ENCODE measurements at places on chromosomes 4 and X. TPM values are rescaled to one million over a fixed set of nuclear protein-coding genes. Genes with fewer than 3 reads are reported as not detected.
A peak's percentile ranks its signal among the peaks of the same experiment; 100 is the strongest.

DNA sequence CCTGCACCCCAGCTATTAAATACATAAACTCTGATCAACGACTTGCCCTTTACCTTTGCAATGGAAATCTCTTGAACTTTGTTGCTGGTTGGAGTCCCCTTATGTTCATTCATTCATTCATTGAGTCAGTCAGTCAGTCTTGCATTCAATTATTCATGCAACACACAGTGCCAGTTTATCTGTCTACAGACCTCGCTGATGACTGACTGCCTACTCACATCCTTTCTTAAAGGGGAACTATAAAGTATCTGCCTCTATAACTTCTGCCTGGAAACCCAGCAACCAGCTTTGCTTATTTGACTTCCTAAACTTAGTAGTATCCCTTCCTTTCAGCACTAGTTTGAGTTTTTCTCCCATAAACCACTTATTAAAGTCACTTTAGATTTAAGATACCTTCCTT lies 620.8 kb upstream of the ADGRL3 start:
- DNase-seq: no peak

DNA sequence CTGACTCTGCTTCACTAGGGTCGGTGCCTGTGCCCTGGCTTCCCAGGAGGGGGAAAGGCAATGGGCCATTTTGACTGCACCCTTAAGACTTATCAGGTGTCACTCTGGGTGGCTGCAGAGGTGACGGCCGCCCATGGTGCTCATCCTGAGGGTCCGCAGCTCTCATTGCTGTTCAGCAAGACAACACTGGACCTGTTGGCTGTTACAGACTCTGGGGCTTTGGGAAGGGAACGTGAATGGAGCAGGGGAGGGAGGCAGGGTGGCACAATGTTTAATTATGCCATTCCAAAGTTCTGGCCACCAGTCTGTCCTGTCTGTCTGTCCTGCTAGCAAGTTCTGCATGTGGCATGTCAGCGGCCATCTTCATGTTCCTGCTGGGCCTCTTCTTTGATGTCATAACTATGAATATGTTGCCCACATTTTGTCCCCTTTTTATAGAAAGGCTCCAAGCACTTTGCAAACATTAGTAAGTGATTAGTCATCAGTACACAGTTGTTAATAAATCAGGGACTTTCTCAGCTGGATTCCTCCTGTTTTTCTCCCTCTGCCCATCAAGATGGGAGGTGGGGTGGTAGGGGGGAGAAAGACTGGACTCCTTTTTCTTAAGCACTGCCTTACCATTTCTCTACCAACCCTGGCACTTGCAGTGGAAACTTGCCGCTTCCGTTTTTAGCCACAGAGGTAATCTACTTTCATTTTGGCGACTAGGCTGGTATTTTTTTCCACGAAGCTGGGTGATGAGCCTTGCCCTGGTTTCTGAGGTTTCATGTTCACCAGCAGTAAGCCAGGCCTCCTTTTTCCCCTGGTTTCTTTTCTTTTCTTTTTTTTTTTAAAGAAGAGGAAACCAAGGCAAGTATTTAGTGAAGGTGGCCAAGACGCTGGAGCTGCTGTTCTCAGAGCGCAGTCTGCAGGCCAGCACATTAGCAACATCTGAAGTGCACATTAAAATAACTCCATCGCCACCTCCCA lies 88.6 kb upstream of the TRIM2 start:
- DNase-seq: peak; percentile 85

DNA sequence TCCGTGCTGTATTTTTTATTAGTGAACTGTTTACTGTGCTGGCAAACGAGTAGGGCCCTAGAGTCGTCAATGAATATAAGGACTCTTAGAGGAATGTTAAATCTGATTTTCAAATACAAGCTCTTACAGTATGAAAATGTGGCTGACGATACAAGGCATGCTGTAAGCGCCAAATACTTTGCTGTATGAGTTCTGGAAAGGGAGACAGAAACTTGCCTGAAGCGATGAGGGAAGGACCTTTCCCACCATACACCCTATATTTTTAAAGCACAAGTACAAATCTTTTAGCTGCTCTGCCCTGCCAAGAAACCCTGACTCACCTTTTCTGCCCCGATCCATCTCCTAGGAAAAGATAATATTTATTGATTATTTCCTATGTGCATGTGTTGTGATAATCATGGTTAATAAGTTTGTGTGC lies 15.7 kb upstream of the RUFY3 start:
- no peak for DNase-seq

DNA sequence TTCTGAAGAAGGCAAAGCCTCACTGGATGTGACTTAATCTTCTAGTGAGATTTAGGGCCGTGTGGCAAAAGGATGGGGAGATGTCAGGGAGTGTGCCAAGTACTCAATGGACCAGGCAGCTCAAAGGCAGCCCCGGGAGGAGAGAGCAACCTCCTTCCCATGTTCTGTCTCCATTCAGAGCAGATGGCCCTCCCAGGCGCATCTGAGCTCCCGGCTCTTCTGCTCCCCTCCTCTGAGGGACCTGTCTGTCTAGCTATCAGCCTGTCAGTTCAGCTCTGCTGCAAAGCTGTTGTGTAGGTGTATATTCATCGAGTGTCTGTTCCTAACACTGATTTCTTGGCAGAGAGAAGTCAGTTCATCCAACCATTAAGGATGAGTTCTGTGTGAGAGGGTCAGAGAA lies 10.9 kb upstream of the PORCN start:
- no peak for DNase-seq

- DNase-seq: no peak
Observed at GRCh38 chrX:145848857-145849256, 31.2 kb downstream of the SLITRK2 start.

GRCh38 chrX:46354481-46354880 lies 190.7 kb downstream of the ZNF674 start:
- DNase-seq: no peak

DNA sequence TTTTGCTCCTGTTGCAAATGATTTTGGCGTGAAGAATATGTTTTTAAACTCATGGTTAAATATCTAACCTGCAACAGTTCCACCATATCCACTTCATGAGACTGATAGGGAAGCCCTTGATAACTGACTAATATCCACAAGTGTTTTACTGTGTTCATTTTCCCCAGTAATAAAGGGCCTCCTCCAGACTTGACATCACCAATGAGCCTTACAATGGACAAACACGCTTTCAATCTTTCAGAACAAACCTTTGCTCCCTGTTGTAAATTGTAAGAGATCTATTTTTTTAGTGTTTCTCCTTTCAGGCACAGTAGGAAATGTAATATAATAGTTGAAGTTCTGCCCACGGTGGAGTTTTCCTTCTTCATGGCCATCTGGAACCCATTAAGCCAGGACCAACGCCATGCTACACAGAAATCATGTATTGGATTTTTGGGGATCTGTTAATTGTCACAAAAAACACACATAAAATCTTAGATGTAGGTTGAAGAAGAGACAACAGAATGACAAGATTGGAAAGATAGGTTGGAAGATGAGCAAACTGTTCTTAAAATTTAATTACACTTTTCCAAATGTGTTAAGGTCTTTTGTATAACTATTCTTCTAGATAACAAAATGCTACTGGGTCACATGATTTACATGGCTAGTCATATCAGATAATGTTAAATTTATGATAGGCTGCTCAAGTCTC lies 1030.1 kb downstream of the FSTL5 start:
- DNase-seq: no peak

DNA sequence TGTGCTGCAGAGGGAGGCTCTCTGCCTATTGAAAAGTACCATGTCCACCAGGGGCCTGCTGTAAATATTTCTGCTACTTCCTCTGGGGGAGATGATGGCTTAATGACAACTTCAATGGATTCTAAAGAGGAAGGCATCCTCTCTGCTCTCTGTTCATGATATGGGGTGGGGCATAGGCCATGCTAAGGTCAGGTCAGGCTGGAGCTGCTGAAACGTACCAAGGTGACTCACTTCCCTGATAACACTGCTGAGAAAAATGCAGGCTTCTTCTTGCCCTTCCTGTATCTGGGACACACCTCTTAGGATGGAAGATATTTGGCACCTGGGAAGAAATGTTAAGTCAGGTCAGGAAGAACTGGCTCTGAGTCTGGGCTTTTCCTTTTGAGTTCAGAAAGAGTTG lies 31.5 kb downstream of the HS3ST1 start:
- DNase-seq: no peak

DNA sequence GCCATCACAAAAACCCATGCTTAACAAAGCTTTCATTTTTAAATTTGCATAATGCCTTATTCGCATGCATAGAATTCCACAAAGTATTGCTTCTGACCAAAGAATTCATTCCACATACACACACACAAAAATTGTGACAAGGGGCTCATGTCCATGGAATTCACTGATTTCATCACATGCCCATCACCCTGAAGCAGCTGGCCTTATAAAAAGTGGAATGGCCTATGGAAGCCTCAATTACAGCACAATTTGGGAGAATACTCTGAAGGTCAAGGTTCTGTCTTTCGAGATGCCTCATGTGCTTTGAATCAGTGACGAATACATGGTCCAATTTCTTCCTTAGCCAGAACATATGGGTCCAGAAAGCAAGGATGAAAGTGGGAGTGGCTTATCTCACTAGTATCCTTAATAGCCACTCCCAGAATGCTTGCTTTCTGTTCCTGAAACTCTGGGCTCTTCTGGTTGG lies 165.7 kb downstream of the KDR start:
- no peak for DNase-seq

- DNase-seq: no peak
Observed at GRCh38 chr4:69836287-69836686, 23.7 kb downstream of the SULT1E1 start.

- DNase-seq: no peak
Observed at GRCh38 chr4:80876810-80877209, 153.7 kb upstream of the BMP3 start.

DNA sequence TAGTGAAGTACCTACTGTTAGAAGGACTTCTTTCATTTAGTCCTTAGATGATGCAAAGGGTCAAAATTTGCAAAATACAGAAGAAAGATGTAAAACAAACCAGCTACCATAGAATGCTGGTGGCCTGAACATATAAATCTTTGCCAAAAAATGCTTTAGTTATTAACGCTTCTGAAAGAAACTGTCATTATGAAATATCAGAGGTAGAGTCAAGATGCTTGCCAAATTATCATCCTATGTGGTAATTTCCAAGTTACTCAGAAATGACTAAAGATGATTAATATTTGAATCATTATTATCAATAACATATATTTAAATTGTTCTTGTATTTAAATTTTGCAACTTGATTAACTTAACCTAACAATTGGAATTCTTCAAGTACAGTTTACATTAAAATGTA lies 588.4 kb upstream of the FAM241A start:
- DNase-seq: no peak

DNA sequence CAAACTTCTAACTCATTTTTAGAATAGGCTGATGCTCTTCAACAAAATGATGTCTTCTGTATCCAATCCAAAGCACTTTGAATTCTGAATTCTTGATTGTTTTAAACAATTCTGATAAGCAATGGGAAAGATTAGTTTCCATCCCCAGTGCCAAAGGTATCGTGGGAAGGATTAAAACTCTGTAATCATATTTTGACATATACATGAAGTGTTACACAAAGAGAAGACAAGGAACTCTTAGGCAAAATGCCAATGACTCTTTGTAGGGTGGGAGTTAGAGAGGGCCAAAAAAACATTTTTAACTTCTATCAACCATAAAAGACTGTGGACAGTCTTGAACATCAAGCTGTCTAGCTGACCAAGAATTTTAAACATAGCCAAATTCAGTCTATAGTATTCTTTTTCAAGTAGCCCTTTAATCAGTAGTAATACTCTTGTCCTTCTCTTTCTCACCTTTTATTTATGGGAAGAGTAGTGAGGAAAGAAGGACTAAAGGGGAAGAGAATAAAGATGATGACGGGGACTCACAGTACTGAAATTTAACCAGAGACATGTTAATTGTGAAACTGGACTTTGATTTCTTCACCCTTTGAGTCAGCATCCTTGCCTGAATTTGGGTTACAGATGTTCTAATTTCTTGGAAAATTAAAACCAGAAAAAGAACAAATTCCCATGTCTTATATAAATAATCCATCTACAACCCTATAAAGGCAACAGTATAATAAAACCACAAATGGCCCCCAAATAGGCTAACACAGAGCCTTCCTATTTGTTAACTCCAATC lies 51.8 kb upstream of the VEGFD start:
- DNase-seq: no peak

DNA sequence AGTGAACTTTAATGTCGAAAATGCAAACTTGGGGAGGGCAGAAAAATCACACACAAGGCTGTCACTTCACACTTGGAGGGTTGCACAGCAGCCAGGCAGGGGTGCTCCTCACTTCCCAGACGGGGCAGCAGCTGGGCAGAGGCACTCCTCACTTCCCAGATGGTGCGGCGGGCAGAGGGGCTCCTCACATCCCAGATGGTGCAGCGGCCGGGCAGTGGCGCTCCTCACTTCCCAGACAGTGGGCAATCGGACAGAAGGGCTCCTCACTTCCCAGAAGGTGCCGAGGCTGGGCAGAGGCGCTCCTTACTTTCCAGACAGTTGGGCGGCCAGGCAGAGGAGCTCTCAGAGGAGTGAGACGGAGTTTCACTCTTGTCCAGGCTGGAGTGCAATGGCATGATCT lies 90.6 kb downstream of the HMGB3 start:
- no peak for DNase-seq

GRCh38 chr4:8761824-8762205 lies 109.8 kb downstream of the HMX1 start:
- DNase-seq: no peak

DNA sequence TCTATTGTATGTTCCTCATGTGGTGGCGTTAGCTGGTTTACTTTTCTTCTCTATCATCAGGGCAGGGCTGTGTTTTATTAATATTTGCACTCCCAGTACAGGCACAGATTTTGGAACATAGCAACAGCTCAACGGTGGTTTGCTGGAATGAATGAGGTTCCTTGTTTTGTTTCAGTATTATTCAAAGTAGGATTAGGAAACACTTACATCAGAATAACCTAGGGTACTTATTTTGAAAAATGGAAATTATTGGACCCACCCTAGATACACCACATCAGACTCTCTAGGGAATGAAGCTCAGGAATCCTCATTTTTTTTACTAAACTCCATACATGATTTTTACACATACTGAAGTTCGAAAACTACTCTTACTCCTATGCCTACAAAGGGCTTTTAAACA lies 108.8 kb upstream of the ENPEP start:
- no peak for DNase-seq

GRCh38 chr4:182925298-182925757 lies 8.1 kb upstream of the DCTD start:
- DNase-seq: peak; percentile 75

GRCh38 chr4:53100501-53101190 lies 238.5 kb downstream of the RASL11B start:
- DNase-seq: no peak

- no peak for DNase-seq
Observed at GRCh38 chr4:110292994-110293744, 94.8 kb upstream of the ELOVL6 start.

The C4orf50 gene
- 1.1 TPM for total RNA-seq

The SNCA gene
- total RNA-seq: 1.6 TPM

The MAGEA3 gene
- total RNA-seq: not detected

The EXOC1L gene
- total RNA-seq: not detected

The NAT8L gene
- total RNA-seq: 0.09 TPM

The HTR2C gene
- total RNA-seq: not detected
